ENCODE measurements at places on chromosomes 2 and 18.
A peak's percentile ranks its signal among the peaks of the same experiment; 100 is the strongest.

DNA sequence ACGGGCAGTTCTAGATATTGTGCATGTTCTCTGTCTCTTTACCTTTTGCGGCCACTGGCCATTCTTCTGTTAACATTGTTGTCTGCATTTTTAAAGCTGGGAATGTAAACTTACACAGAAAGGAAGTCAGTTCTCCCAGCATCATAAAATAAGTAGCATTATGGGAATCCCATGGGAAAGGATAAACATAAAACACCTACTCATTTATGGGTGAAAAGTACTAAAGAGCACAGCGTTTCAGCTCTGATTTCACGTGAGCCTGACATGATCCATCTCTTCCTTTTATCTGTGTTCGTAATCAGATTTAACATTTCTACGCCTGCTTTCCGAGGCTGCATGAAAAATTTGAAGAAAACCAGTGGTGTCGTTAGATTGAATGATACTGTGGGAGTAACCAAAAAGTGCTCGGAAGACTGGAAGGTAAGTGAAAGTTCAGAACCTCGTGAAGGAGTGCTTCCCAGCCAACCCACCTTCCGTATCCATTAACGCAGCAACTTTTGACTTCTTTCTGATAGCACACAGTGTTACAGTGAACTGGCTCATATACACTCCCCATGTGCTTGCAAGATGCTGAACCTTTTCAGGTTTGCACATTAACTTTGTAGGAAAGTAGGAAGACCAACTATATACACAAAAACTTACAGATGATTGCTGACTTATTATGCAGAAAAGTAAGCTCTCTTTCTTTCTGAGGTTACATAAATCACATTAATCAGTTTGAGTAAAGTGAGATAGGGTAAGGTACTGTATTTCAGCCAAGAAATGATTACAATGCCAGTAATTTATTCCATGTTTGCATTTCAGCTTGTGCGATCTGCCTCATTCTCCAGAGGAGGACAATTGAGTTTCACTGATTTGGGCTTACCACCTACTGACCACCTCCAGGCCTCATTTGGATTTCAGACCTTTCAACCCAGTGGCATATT is 86.5 kb upstream of the TTC39C start:
- DNase-seq: peak; percentile 58

- peak; percentile 70 for DNase-seq
Measured at GRCh38 chr2:45353879-45354278, 257.2 kb downstream of the SRBD1 start.

DNA sequence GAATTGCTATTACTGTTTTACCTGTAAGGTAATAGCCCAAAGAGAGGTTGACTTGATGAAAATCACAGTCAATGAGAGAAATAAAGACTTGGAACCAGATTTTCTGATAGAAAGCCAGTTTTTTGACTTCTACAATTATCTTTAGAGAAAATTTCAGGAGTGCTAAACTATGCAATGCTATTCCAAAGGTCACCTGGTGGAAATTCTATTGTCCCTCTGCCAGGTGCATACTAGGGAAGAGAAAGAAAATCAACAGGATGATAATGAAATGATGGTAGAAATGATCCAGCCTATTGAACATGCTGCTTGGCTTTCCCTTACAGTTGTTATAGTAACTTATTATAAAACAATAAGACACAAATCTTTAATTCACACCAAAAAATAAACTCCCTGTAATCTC is 85.0 kb downstream of the FASTKD2 start:
- DNase-seq: no peak

- DNase-seq: peak; percentile 49
Measured at GRCh38 chr2:68196120-68196716, 38.5 kb downstream of the PNO1 start.

GRCh38 chr2:156490466-156490840 is 54.3 kb downstream of the GPD2 start:
- DNase-seq: no peak

DNA sequence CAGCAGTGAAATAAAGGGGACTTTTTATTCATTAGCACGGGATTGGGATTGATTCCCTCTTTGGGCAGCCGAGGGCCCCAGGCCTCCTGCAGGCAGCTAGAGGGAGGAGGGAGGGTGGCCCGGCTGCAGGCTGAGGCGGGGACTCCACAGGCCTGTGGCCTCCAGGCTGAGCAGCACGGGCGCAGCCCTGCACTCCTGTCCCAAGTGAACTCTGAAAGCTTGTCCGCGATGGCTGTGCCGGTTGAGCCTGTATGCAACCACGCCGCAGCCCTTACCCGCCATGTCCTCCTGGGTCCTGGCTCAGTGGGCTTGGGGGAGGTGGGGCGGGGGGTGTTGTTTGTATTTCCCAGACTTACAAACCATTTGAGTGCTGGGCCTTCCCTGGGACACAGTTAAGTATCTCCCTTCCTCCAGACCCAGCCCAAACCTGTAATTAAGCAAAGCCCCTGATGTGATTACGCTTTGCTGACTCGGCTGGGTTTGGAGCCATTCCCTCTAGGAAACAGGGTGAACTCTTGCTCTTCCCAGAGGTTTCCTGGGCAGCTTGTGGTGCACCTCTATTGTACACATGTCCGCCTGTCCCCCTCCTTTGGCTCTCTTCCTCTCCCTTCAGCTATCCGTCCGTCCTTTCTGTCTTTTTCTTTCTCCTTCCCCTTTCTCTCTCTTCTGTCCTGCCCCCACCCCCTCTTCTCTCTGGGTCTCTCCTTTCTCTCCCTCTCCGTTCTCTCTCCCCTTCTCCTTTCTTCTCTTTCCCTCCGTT is 5.3 kb downstream of the GLI2 start:
- no peak for DNase-seq

- no peak for DNase-seq
Measured at GRCh38 chr2:238570926-238571325, 144.2 kb downstream of the ASB1 start.

DNA sequence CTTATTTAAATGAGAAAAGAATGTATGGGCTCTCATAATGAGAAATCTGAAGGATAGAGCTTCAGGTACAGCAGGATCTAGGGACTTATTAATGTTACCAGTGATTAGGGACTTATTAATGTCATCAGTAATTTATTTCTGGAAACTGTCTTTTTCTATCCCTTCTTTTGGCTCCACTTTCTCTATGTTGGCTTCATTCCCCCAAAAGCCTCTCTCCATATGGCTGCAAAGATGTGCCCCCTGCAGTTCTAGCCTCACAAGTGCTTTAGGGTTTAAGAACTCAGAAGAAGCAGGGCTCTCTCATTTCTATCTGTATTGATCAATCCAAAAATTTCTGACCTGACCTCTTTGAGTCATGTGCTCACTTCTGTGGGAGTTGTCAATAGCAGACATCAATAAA is 480.9 kb downstream of the TXNL1 start:
- DNase-seq: no peak

- DNase-seq: no peak
Measured at GRCh38 chr2:203610558-203610957, 75.5 kb upstream of the RAPH1 start.

DNA sequence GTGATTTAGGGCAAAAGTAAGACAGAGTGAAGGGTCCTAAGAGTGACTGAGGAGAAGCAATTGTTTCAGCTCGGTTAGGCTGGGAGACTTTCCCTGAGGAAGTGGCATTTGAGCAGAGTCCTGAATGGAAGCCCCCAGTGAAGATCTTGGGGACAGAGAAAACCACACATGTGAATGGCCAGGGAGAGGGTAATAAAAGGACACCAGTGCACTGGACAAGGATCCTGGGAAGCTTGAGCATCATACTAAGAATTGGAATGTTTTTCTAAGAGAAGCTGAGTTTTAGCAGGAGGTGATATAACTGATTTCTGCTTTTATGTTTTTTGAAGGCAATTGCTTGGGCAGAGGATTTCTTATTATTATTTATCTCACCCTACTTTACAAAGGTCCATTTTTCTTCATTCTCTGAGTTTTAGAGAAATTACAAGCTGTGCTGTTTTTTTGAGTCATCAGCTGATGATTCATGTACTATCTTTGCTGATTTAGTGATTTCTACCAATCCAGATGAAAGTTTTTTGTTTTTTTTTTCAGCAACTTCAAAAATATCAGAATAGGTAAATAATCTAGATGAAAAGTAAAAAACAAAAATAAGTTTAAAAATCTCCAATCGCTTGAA is 43.5 kb downstream of the MFSD6 start:
- DNase-seq: peak; percentile 47

- no peak for DNase-seq
Measured at GRCh38 chr2:203671876-203672275, 34.6 kb upstream of the CD28 start.

- no peak for DNase-seq
Measured at GRCh38 chr2:48228345-48228684, 301.6 kb upstream of the STON1 start.

GRCh38 chr2:61966087-61966727 is 60.7 kb downstream of the COMMD1 start:
- no peak for DNase-seq

DNA sequence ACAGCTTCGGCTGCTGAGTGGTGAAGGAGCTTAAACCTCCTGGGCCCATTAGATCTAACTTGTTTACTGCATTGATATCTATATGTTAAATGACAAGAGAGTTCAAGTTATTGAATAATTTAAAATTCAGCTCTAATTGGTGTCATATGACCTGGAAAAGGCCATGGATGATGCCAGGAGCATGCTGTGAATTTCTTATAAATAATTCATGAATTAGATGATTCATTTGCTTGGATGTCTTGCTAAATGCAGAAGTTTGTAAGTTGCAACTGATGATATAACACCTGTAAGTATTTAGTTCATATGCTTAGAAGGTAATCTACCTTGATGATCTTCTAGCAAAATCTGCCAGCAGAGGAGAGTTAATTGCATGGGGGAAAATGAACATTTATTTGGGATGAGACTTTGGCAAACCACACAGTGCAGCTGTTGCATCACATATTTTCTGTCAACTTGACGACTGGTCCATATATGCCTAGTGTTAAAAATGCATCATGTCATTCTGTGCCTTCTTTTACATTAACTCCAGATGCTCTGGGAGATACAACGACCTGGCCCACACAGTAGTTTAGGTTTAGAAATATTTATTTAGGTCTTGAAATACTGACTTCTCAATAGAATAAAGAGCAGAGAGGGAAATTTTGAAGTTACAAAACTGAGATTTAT is 226.3 kb downstream of the KIAA1328 start:
- no peak for DNase-seq

GRCh38 chr2:190891372-190891771 is 10.8 kb downstream of the GLS start:
- no peak for DNase-seq

- no peak for DNase-seq
Measured at GRCh38 chr2:18784245-18784644, 194.9 kb upstream of the NT5C1B start.

DNA sequence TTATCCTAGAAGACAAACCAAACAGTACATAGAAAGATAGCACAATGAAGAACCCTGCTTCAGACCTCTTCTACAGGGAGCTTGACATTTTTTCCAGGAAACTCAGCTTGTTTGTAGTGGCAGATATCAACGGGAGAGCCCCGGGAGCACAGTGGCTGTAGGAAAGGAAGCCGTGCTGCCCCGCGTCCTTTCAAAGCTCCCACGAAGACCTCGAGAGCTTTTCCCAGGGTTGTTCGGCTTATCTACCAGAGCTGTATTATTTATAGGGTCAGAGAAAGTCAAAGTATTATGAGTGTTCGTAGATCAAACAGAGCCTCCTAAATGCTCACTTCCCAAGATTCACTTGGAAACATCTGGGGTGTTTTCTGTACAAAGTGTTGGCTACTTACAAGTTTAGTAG is 167.1 kb upstream of the COPS8 start:
- no peak for DNase-seq

DNA sequence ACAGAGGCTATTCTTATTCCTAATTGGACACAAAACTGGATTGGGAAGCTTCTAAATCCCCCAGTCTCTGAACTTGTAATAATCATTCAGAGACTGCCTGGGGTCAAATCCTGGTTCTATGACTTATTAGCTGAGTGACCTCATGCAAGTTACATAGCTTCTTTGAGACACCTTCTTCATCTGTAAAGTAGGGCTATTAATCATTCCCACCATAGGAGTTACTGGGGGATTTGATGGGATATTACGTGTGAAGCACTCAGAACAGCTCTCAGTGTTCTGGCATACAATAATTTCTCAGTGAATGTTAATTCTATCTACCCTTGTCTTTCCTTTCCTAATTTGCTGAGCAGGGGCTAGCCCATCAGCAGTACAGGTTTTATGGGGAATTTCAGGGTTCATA is 256.7 kb upstream of the TNP1 start:
- DNase-seq: no peak

- DNase-seq: no peak
Measured at GRCh38 chr18:44853430-44853829, 172.7 kb downstream of the SETBP1 start.

- DNase-seq: no peak
Measured at GRCh38 chr2:65046633-65047407, 9.4 kb upstream of the CEP68 start.

DNA sequence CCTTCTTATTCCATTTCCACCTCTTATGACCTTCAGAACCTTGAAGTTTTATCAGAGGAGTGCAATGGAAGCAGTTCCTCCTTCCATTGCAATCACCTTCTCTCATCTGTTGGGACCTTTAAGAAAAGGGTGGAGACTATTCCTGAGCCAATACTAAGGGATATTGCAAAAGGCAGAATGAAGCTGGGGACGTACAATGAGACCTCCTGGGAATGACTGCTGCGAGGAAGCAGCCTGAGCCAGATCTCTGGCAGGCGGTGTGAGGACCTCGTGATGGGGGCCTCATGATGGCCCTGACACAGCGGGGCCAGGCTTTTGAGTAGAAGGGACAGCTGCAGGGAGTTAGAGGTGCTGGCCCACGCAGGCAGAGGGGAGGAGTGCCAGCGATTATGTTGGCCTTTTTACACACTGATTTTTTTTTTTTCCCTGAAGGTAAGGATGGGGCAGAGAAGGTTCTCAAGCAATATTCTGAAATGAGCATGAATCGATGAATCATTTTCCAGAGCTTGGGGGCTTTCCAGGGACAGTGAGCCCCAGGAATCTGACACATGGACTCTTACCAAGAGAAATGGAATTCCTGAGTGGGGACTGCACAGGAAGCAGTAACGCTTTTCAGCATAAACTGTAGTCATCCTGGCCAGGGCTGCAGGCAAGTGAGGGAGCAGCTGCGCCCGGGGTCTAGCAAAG is 40.0 kb upstream of the LAPTM4A start:
- peak; percentile 48 for DNase-seq

DNA sequence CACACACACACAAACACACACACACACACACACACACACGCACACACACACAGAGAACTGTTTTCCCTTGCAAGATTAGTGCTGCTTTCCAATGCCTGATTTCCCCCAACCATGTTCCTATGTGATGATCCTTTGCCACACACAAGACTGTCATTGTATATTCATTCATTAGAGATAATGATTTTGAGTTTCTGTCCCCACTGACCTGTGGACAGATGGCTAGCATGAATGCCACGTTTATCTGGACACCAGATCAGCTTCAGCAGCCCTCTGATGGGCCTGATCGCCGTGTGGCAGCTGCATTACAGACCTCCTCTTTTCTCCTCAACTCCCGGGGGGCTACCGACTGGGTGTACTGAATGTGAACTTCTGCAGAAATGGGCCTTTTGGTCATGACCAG is 353.0 kb downstream of the MYCN start:
- DNase-seq: no peak

DNA sequence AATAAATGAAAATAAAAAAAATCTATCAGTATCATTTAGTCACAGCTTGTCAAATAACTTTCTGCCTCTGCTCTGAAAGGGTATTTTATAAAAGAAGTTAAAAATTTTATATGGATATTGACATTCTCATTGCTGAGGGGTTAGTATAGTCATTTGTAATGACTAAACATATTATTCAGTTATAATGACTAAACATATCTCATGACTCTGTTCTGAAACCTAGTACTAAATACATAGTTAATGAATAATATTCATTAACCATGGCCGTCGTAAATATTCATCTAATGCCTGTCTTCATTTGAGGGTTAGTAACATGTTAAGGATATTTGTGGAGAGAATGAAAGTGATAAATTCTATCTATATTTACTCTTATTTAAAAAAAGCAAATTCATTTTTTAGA is 69.1 kb upstream of the MAP4K3 start:
- DNase-seq: no peak
